ENCODE measurements at places on chromosomes 1 and 21.

DNA sequence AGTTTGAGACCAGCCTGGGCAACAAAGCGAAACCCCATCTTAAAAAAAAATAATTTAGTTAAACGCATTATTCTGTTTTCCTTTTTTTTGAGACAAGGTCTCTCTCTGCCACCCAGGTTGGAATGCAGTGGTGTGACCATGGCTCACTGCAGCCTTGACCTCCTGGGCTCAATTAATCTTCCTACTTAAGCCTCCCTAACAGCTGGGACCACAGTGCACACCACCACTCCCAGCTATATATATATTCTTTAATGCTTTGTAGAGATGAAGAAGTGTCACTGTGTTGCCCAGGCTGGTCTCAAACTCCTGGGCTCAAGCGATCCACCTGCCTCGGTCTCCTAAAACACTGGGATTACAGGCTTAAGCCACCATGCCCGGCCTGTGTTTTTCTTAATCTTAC is 7.7 kb upstream of the KLF17 start:
- no peak for DNase-seq

DNA sequence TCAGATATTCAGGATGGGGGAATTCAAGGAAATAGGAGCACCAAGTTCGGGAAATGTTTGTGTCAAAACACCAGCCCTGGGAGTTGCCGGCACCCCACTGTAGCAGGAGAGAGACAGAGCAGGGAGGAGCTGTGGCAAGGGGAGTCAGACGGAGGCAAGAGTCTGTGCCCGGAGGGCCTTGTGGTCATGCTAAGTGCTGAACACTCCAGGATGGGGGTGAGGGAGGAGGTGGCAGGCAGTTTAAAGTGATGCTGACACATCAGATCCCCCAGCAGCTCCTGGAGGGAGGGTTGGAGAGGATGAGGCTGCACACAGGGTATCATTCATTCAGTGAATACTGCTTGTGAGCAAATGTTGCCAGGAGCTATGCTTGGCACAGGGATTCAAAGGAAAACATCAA is 150.3 kb upstream of the ETV3 start:
- no peak for DNase-seq

- DNase-seq, result no peak
These were observed 89.5 kb upstream of the GREM2 start for GRCh38 chr1:240701412-240701811.

DNA sequence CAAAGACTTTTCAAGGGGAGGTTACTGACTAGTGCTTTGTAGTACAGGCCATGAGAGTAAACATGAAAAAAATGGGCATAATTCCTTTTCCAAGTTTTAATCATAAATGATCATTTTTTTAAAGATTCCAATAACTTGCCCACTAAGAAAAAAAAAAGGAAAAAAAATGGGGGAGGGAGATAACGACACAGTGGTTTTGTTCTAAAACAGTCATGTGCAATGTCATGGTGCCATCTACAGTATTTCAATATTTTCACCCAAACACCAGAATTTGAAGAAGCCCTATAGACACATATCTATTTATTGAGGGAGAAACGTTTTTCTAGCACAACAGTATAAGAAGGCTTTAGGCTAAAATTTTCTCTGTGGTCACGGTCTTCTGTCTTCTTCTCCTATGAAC is 250.2 kb downstream of the LTN1 start:
- DNase-seq, result no peak

DNA sequence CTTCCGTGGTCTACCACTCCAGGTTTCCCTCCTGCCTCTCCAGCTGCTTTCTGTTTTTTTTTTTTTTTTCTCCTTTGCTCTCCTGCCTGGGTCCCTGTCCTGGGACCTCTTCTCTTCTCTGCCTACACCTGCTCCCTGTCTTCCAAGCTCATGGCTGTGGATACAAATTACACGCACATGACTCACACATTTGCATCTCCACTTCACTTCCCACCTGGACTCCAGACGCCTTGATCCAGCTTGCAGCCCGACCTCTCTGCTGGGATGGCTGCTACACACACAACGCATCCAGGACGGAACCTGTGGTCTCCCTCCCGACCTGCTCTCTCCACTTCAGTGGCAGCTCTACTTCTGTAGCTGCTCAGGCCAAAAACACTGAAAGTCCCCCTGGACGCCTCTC is 44.4 kb upstream of the B3GALT5 start:
- no peak for DNase-seq

DNA sequence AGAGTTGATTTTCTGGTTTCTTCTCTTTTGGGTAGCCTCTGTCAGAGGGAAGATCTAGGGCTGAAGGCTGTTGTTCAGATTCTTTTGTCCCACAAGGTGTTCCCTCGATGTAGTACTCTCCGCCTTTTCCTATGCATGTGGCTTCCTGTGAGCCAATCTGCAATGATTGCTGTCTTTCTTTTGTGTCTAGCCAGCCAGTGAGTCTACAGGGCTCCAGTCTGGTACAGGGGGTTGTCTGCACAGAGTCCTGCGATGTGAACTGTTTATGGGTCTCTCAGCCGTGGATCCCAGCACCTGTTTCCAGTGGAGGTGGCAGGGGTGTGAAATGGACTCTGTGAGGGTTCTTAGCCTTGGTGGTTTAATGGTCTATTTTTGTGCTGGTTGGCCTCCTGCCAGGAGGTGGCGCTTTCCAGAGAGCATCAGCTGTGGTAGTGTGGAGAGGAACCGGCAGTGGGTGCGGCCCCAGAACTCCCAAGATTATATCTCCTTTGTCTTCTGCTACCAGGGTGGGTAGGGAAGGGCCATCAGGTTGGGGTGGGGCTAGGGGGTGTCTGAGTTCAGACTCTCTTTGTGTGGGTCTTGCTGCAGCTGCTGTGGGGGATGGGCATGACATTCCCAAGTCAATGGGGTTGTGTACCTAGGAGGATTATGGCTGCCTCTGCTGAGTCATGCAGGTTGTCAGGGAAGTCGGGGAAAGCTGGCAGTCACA is 81.3 kb upstream of the C21orf91 start:
- no peak for DNase-seq

GRCh38 chr1:10027027-10027426 is 5.7 kb upstream of the UBE4B start:
- no peak for DNase-seq

- no peak for DNase-seq
These were observed 4.8 kb upstream of the MMEL1 start for GRCh38 chr1:2637442-2638145.

DNA sequence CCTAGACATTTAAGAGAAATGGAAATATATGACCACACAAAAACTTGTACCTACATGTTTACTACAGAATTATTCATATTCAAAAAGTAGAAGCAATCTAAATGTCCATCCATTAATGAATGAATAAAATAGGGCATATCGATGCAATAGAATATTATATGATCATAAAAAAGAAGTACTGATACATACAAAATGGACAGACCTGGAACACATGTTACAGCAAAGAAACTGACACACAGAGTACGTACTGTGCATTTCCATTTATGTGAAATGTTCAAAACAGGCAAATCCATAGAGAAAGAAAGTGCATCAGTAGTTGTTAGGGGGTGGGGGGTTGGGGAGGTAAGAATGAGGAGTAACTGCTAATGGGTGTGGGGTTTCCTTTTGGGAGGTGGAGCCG is 39.2 kb downstream of the B3GALNT2 start:
- DNase-seq, result no peak

DNA sequence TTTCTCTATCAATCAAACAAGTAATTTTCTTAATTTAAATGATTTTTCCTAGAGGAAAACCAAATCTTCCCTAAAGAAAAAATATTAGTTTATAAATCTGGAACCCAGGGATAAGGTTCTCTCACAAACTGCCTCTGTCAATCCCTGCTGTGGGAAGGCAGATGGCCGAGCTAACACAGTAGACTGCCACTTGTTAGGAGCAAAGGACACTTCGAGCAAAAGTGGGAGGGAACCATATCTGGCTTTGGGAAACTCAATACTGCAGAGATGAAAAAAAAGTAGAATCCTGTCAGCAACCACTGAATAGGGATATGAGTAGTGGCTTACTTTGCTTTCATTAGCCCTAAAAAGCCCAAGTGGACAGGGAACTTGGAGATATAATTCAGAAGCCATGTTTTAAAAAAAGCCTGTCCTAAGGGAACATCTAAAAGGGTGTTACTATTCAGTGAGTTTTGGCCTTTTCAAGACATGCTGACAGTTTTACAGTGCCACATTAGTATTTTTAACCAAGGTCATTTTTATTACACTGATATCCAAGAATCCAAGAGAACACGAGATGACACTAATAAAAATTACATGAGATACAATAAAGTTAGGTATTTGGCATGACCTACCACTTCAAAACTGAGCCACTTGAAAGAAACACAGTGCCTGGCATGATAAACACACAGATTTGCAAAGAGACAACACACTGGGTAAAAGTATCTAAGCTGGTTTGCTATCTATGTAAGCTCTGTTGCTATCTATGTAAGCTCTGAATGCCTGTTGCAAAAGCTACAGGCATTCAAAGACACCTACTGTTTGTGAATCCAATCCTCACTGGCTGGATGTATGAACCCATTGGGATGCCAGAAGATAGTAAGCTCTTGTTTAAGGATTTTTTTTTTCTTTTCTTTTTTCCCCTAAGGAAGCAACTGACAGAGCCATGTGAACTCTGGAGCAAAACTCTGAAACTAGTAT is 21.4 kb downstream of the TEX38 start:
- DNase-seq, result no peak

DNA sequence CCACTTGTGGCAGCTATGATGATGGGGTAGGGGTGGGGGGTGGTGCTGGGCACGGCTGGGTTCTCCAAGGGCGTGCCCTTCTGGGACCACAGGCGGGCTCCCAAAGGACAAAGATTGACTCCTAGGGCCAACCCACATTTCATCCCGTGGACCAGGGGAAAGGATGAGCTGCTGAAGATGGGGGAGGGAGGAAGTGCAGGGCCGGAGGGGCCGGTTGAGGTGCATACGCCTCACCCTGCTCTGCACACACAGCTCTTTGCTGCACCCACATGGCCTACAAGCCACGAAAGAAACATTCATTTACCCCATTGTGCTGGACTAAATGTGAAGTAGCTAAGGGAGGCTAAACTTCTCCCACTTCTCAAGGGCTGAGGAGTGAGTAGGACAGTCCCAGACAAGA is 34.2 kb upstream of the GNPAT start:
- DNase-seq, result no peak

GRCh38 chr1:20885121-20885520 is 98.0 kb upstream of the HP1BP3 start:
- DNase-seq, result no peak

- no peak for DNase-seq
These were observed 2.3 kb downstream of the FGR start for GRCh38 chr1:27632387-27633297.

GRCh38 chr1:59393211-59394180 is 96.6 kb downstream of the FGGY start:
- peak; percentile 30 for DNase-seq

DNA sequence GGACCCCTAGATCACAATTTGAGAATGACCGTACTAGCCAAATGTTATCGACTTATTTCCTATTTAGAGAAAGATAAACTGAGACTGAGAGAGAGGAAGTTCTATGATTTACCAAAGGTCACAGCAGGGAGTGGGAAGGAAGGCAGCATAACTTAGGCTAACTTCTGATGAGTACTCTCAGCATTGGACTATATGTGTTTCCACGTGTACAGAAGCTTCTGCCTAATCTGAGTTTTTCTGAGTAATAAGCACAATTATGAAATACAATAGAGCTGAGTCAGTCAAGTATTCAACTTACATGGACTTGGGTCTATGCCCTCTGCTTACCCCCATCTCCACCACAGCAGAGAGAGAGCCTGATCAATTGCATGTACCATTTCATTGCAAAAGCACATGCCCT is 88.1 kb upstream of the HIVEP3 start:
- DNase-seq, result no peak

DNA sequence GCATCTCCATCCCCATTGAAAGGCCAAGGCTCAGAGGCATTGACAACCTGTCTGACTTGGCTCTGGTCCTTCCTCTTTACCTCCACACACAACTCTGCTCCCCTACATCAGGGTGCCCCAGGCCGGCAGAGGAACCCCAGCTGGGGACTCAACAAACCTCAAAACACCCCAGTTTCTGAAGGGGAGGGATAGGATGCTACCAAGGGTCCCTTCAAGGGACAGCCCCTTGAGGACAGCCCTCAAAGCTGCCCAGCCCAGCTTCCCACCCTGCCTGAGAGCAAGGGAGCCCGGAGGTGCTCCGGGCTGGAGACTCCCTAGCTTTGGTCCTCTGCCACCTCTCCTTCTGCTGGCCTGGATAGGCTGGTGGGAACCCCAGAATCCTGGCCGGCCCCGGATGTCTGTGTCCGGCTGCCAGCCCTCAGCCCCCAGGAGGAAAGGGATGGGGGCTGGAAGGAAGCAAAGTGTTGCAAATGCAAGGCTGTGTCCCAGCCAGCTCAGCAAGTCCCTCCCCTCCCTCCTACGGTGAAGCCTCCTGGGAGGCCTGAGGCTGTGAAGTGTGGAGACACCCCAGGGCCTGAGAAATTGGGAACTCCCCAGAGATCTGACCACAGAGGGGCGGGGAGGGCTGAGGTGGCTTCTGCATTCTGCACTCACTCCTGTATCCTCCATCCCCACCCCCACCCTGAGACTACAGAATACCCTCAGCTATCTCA is 1.1 kb upstream of the MARCKSL1 start:
- DNase-seq, result no peak

DNA sequence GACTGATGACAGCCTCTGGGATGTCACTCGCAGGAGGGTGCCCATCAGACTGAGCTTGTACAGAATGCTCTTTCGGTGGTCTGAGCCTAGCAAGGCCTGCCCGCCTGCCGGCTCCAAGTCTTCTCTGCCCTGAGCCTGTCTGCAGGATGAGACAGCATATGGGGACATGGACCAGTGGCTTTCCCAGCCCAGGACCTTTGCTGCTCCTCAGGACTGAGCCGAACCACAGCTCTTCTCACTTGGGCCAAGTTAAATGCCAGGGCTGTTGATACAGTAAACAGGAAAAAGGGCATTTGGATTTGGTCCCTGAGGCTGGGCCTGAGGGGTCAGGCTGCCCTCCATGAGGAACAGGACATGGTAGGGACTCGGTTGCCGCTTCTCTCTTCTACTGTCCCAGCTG is 64.3 kb upstream of the EPS8L3 start:
- no peak for DNase-seq

GRCh38 chr1:204323887-204324286 is 35.8 kb downstream of the PLEKHA6 start:
- DNase-seq, result no peak

GRCh38 chr1:163191301-163191700 is 11.4 kb downstream of the RGS5 start:
- no peak for DNase-seq

- no peak for DNase-seq
These were observed 12.5 kb downstream of the SDC3 start for GRCh38 chr1:30895944-30896660.

DNA sequence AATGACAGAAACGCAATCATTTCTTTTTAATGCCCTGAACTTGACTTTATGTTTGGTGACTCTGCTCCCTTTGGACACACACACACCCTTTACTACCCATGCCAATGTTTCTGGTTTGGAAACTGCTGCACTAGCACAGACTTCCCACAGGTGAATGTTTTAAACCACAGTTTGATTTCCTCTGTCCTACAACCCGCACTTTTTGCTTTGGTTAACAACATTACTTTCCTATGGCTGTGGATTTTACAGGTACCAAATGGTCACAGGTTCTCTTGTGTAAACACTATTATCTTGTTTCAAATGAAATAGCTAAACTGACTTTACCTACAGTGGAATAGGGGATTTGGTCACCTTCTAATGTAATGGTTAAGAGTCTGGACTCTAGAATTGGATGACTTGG is 51.5 kb upstream of the ZNF644 start:
- no peak for DNase-seq

GRCh38 chr1:85374160-85374559 is 90.8 kb downstream of the DDAH1 start:
- no peak for DNase-seq

Data from nephron progenitor cell (in vitro differentiated cells).